ENCODE measurements at places on chromosomes 16 and 17.
A peak's percentile ranks its signal among the peaks of the same experiment; 100 is the strongest.

DNA sequence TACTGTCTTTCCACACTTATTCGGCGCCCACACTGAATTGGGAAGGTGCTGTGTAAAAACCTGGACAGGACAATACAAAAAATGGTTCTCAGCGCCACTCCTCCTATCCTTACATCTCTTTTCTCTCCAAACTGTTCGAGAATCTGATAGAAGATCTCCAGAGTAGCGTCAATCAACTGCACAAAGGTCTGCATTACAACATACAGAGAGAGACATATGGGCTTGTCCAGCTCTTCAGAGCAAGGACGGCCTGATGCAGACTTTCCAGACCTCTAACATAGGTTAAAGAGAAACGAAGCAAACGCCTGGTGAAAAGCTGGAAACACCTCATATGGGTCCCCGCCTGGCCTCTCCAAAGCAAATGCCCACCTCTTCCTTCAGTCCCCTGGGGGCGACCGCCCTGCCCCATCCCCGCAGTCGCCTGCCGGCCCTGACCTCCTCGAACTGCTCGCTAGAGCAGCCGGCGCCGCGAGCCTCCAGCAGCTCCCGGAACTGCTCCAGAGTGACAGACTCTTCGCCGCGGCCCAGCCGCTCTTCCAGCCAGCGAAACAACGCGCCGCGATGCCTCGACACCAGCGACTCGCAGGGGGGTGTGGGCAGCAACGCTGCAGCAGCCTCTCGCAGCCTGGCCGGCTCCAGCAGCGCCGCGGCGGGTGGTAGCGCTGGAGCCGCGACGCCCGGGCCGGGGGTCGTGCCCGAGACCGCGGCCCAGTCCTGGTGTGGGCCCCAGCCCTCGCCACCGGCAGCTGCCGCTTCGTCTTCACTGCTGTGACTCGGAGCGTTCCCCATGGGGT, 526 bp downstream of the ZZEF1 start:
- DNase-seq: peak; percentile 42

GRCh38 chr17:50375858-50376538, 3.0 kb downstream of the EME1 start:
- no peak for DNase-seq

- DNase-seq: no peak
These were observed 71.2 kb upstream of the LGALS9 start for GRCh38 chr17:27559506-27560481.

GRCh38 chr17:57034807-57035754, 50.0 kb upstream of the AKAP1 start:
- DNase-seq: no peak

- no peak for DNase-seq
These were observed 18.4 kb downstream of the CARHSP1 start for GRCh38 chr16:8850279-8850885.

GRCh38 chr16:68844211-68844564, 857 bp downstream of the TANGO6 start:
- DNase-seq: no peak

- DNase-seq: no peak
These were observed 30.3 kb downstream of the ZC3H18 start for GRCh38 chr16:88600539-88600896.

- DNase-seq: peak; percentile 9
These were observed 48.5 kb downstream of the HAPSTR1 start for GRCh38 chr16:9139965-9140364.

DNA sequence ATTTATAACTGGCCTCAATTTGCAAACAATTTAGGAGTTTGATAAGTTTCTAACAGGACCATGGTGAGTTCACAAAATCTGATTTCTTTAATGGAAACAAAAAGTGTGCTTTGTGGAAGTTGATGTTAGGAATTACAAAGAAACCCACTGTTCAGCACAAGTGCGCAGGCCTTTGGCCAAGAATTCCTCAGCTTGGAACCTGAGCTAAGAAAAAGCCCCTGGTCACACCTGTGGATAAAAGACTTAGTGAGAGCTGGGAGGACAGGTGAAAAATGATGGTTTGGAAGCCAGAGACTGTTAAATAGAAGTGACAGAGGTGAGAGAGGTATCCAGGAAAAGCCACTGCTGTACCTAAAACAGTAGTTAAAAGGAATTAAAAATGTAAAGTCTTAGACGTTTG, 64.7 kb downstream of the PRKCA start:
- DNase-seq: no peak

DNA sequence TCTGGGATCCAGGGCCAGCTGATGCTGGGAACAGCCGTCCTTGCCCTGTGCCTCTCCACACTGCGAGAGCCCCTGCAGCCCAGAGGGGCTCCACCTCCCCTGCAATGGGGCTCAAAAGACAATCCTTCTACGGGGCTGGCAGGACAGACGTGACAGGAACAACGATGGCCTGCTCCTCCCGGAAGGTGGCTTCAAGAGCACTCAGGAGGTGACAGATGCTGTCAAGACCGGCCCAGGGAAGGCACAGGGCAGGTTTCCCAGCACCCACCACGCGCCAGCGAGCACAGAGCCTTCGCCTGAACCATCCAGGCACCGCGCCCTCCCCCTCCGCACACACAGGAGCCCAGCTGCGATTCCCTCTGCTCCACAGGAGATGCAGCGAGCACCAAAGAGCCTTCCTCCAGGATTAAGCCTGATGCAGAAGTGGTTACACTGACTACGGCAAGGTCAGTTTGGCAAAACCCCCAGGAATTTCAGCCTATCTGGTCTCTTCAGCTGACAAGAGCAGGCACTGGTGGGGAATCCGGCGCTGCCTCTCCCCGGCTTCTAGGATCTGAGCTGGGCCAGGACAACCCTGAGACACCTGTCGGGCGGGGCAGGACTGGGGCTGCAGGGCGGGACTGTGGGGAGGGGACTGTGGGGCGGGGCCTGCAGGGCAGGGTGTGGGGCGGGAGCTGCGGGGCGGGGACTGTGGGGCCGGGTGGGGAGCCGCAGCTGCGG, 103.4 kb downstream of the ZNF778 start:
- no peak for DNase-seq

DNA sequence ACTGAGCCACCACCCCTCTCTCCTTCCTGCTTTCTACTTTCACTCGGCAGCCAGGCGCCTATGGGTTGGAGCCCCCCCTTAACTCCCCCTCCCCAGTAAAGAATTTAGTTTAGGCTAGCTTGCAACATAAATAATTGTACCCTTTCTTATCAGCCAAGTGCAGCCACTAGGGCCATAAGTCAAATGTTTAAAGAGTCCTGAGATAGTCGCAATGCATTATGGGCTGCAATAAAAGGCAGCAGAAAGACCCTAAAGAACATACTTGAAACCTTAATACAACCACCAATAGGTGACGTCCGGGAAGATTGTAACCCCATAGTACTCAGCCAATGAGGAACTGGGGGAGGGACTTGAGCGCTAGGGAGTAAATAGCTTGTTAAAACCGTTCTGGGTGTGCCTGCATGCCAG, 40.5 kb downstream of the C16orf82 start:
- DNase-seq: no peak

DNA sequence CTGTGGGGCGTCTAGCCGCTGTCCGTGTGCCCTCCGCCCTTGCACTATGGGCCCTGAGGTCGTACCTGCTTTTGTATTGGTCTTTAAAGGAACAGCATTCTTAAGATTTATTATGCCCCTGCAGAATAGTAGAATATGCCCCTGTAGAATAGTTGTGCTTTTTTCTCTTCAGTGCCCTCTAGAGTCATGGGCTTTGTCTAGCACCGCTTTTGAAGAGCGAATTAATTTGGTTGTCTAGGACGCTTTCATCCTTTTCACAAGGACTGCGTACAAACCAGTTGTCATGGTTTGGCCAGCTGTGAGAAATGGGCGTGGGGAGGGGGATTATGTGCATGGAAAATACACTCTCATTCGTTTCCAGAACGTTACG, 621 bp downstream of the CEP95 start:
- DNase-seq: peak; percentile 34

- no peak for DNase-seq
These were observed 275.0 kb upstream of the DYNLRB2 start for GRCh38 chr16:80265624-80266306.

- DNase-seq: no peak
These were observed 230.1 kb upstream of the CCL2 start for GRCh38 chr17:34024806-34025551.

- no peak for DNase-seq
These were observed 1.2 kb upstream of the NR1D1 start for GRCh38 chr17:40101367-40102210.

GRCh38 chr16:1180549-1181403, 27.9 kb downstream of the CACNA1H start:
- DNase-seq: no peak

- no peak for DNase-seq
These were observed 24.1 kb downstream of the TMEM204 start for GRCh38 chr16:1557576-1557975.

GRCh38 chr17:4998027-4998731, 429 bp downstream of the KIF1C start:
- DNase-seq: no peak

DNA sequence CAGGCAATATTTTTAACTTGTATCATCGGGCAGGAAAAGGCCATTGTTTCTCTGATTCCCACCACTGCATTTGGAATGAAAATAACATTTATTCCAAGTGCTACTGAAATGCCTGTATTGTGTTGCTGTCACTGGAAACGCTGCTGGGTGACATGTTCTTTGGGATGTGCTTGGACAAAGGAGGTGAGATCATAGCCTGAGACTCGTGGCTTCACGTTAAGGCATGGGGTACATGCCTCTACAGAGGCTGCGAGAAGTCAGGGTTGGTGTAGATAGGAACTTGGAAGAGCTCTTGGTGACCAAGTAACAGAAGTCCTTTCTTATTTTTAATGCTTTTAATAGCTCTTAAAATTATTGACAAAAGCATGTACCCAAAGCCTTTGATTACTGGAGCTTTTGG, 58.8 kb upstream of the MAF start:
- no peak for DNase-seq

Data from CD4-positive, alpha-beta T cell treated with Interleukin-17A for 4 hours (primary cell).